ENCODE measurements at places on chromosomes 3 and 15.
A peak's percentile ranks its signal among the peaks of the same experiment; 100 is the strongest.

GRCh38 chr3:190424108-190424477 is 25.6 kb downstream of the TMEM207 start:
- no peak for DNase-seq

DNA sequence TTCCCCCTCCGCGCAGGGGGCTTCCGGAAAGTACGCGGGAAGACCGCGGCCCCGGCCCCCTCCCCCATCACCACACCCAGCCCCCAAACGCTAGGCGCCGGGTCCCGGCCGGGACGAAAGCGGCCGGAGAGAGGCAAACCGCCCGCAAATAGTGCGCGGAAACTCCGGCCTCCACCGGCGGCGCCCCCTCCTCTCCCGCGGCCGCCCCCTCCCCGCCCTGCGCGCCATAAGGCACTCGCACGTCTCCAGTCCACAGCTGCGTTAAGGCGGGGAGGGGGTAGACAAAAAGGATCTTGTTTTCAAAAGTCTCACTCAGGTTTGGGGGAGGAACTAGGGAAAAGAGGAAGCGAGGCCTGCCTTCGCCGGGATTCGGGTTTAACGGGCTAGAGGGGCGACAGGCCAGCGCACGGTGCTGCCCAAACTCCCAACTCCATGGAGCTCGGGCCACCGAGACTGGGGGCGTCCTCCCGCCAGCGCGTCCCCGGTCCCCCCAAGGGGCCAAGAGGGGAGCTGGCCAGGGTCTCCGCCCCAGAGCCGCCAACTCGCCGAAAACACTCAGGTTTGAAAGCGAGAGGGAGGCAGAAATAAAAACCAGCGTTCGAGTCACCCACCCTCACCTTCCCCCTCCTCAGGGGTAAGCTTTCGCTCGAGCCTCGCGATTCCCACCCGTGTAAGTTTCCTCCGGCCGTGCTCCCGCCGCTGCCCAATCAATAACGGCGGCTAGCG is 1.8 kb downstream of the ANP32A start:
- peak; percentile 33 for DNase-seq

DNA sequence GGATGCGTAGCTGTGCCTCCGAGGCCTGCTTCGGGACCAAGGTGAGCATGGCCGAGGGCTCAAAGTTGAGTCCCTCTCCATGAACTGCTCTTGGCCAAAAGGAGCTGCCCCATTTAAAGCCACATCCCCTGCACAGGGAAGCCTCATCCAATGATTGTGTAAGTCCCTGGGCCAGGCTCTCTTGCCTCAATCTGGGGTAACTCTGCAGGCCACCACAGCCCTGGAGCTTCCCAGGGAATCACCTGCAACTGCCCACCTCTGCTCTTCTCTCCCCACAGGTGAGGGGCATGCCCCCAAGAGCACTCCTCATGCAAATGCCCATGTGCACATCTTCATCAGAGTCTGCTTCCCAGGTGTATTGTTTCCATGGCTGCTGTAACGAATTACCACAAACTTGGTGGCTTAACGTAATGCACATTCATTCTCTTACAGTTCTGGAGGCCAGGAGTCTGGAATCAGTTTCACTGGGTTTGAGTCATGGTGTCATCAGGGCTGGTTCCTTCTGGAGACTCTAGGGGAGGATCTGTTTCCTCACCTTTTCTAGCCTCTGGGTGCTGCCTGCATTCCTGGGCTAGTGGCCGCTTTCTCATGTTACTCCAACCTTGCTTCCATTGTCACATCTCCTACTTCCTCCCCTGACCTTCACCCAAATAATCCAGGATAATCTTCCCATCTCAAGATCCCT is 25.0 kb upstream of the LOXL1 start:
- DNase-seq: no peak

DNA sequence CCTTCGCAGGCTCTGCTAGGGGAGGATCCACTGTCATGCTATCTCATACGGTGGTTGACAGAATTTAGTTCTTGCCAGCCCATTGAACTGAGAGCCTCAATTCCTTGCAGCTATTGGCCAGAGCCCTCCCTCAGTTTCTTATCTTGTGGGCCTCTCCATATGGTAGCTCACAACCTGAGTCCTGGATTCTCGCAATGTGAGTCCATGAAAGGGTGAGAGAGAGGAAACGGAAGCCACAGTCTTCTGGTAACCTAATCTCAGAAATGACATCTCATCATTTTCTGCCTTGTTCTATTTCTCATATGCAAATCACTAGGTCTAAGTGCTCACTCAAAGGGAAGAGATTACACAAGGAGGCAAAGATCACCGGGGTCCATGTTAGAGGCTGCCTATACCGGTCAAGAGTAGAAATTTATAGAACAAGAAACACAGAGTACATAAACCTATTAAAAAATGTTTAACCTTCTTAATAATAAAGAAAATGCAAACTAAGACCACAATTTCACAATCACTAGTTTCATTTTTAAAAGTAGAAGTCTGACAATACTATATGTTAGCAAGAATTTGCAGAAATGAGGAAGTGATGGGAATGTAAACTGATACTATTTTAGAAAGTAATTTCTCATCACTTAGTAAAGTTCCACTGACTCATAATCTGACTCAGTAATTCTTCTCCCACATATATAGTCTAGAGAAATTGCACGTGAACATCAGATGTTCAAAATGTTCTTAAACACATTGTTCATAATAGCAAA is 378.4 kb upstream of the AGTR1 start:
- no peak for DNase-seq

DNA sequence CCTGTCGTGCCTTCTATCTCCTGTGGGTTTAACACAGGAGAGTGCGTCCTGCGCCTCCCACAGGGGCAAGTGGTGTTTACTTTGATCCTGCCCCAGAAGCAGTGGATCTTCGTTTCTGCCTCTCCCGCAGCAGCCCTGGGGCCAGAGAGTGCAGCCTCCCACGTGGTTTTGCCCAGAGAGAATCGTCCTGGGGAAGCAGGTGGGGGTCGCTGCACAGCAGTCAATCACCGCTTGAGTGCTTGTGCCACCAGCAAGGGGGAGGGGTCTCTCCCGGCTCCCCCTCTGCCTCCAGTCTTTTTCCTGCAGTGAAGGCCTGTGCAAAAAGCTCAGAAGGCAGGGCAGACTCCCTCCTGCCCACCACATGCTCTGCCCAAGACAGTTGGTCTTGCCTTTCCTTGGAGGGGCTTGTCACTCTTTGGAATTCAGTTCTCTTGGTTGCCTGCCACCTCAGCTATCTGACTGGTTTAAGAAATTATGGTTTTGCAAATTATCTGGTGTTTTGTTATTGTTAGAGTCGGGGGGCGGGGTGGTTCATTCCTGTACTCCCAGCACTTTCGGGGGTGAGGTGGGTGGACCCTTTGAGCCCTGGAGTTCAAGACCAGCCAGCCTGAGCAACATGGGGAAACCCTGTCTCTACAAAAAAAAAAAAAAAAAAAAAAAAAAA is 26.9 kb downstream of the STOML1 start:
- peak; percentile 28 for DNase-seq

GRCh38 chr15:83682476-83683088 is 28.7 kb downstream of the ADAMTSL3 start:
- DNase-seq: no peak

GRCh38 chr3:58482917-58483636 is 8.8 kb upstream of the KCTD6 start:
- DNase-seq: no peak

GRCh38 chr15:52076889-52077781 is 35.4 kb downstream of the BCL2L10 start:
- DNase-seq: no peak

GRCh38 chr15:29676961-29677402 is 145.3 kb downstream of the TJP1 start:
- DNase-seq: no peak

DNA sequence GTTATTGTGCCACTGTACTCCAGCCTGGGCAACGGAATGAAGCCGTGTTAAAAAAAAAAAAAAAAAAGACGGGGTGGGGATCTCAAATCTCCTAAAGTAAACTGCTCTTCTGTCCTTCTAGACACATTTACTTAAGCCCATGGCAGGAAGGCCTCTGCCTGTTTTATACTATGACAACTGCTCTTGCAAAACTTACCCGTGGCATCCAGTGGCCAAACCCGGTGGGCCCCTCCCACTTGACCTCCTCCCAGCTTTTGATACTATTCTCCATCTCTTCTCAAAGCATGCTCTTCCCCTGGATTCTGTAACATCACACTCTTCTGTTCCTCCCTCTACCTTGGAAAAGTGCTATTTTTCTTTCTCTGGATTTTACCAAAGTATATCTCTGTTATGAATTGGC is 112.2 kb downstream of the RFTN1 start:
- DNase-seq: no peak

GRCh38 chr3:116051040-116051439 is 394.2 kb downstream of the LSAMP start:
- DNase-seq: no peak

GRCh38 chr3:102226463-102226862 is 208.4 kb upstream of the ZPLD1 start:
- no peak for DNase-seq

DNA sequence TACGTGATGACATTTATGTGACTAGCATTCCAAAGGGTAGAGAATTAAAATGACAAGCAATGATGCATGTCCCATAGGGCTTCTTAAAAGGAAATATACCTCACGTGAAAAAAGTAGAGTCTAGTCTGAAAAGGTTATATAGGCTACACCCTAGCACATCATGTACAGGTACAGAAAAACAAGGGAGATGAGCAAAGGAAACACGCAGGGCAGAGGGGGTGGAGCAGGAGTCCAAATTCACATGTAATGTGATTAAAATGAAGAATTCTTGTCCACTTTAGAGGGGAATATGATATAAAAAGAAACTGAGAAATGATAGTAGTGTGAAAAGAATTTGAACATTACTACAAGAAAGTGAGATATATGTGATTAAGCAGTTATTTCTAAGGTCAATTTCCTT is 59.4 kb downstream of the HACD2 start:
- DNase-seq: no peak

DNA sequence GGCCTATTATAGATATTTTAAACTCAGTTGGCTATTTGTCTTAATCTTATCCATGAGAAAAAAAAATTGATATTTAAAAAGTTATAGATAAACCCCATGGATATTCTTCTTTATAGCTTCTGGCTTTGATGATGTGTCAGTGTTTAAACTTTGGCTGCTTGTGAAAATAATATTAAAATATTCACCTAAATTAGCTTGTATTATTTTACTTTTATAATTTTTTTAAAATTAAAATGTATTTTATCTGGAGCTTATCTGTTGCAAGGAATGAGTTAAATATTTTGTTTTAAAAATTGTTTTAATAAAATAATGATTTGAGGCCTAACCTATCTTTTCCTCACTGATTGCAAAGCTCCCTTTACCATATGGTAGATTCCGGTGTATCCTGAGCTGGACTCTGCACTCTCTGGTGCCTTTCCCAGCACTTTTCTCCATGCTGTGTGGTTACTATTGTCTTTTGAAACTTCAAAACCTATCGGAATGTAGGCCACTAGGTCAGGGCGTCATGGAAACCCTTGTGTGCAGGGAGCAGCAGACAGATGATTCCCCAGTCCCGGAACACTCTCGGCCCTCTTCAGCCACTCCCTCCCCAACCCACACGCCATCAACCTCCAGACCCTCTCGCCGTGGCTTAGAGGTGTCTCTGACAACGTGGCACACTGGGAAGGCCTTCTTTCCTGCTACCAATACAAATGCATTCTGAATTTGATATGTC is 252.3 kb upstream of the ATP10A start:
- DNase-seq: no peak

GRCh38 chr3:194137506-194138474 is 1.8 kb downstream of the HES1 start:
- no peak for DNase-seq

- no peak for DNase-seq
Observed at GRCh38 chr3:139287557-139287956, 56.3 kb upstream of the MRPS22 start.

GRCh38 chr3:178802259-178802658 is 266.0 kb downstream of the KCNMB2 start:
- no peak for DNase-seq

DNA sequence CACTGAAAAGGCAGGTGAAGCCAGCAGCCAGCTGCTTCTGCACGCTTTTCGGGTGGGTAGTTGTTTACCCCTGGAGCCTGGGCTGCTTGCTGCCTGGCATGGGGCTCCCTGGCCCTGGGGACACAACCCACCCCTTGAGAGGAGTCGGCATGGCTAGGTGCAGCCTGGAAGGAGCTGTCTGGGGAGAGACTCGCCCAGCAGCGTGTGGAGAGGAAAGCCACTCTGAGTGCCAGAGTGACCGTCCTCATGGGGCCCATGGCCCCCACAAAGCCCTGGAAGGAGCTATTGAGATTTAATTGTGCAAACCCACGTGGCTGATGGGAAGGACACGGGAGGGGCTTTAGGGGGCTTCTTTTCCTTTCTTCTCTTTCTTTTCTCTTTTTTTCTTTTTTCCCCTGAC is 137.5 kb downstream of the OPA1 start:
- no peak for DNase-seq

DNA sequence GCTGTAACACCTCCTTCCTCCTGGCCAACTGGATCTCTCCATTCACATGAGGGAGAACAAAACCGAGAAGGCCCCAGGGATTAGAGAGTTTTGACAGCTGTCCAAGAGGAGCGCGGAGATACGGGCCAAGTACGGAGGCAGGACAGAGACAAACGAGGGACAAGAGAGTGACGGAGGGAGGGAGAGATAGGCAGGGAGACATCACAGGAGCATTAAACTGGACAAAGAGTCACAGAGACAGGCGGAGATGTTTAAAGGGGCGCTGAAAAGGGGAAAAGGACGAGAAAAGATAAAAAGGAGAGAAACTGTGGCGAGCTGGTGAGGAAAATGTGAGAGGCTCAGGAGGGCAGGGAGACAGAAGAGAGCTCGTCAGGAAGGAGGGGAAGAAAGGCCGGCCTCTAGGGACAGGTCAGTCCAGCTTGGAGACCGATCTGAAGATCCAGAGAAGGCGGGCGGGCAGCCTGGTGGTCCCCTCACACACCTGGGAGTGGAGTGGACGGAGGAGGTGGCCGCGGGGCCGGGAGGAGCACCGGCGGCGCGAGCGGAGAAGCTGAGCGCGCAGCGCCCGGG is 40.5 kb upstream of the ROPN1 start:
- peak; percentile 16 for DNase-seq

DNA sequence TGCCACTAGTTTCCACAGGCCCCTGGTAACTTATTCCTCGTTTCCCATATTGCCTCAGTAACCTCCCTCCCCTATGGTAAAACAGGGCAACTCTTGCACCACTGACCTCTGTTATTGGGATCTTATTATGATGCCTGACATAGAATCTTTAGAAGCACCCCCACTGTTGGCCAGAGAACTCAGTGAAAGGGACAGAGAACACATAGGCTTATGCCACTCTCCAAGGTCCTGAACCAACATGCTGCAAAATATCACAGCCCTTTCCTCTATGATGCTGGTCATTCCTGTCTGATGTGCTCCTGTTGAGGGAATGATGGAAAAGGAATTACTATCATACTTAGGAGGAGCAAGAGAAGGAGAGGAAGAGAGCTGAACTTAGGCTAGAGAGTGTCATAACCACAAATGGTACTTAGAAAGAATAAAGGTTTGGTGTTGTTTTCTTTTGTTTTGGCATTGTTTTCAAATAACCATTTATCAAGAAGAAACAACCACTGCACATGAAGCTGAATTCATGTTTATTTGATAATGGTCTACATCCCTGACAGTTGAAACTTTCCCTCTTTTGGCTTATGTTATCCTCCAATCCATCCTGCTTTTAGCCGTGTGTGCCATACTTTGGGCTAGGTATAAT is 330.2 kb downstream of the EPHB1 start:
- peak; percentile 34 for DNase-seq
